ENCODE measurements at places on chromosomes 11 and 22.

DNA sequence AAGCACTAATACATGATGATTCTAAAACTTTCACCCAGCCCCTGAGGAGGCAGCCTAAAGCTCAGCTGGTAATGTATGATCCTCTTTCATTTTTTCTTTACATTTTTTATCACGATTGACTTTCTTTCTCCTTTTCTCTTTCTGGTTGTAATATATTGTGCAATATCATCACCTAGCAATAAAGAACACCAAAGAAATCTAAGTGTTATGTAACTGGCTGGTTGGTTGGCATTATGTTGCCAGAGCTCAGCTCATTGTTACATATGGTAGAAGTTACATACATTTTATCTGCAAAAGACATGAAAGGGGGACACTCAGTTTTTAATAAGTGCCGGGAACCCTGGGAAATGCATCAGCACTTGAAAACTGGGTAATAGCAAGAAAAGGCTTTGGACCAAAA lies 432.1 kb upstream of the DDI1 start:
- DNase-seq: no peak

- no peak for DNase-seq
Measured at GRCh38 chr22:16964366-16964765, 43.7 kb downstream of the GAB4 start.

- DNase-seq: no peak
Measured at GRCh38 chr22:50289942-50290630, 17.4 kb downstream of the PLXNB2 start.

- DNase-seq: no peak
Measured at GRCh38 chr11:47723041-47723440, 7.9 kb upstream of the AGBL2 start.

DNA sequence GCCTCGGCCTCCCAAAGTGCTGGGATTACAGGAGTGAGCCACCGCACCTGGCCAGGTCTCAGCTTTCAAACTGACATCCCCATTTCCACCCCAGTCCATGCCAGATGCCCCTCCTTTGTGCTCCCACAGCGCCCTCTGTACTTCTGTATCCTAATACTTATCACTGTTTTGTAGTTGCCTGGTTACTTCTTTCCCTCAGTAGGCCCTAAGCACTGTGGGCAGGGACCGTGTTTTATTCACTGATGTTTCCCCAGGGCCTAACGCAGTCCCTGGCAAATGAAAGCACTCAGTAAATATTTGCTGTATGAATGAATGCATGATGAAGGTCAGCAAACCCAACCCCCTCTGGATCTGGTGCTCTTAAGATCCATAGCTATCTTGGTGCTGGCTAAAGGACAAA lies 2.2 kb upstream of the TRIM3 start:
- no peak for DNase-seq

DNA sequence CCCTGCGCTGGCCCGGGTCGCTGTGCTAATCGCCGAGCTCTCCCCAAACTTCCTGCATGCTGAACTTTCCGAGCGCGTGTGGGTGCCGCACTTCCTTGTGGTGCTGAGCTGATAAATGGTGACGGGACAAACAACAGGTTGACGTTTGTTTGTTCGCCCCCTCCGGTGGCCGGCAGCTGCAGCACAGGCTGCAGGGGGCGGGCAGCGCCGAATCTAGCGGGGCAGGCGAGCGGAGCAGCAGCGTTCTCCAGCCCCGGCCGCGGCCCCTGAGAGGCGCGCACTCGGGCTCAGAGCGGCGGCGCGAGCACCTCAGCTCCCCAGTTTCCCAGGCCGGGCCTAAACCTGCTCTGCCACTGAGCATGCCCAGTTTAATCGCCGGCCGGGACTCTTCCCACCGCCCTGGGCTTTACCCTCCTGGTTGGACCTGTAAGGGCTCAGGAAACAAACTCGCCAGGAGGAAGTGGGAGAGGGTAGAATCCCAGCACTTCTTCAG lies at the start of gene PDGFD:
PDGFD (minus strand) TSS at position 120 of the 493 bp plus-strand sequence.
- no peak for DNase-seq

GRCh38 chr11:99423428-99423983 lies 402.8 kb downstream of the CNTN5 start:
- DNase-seq: no peak

DNA sequence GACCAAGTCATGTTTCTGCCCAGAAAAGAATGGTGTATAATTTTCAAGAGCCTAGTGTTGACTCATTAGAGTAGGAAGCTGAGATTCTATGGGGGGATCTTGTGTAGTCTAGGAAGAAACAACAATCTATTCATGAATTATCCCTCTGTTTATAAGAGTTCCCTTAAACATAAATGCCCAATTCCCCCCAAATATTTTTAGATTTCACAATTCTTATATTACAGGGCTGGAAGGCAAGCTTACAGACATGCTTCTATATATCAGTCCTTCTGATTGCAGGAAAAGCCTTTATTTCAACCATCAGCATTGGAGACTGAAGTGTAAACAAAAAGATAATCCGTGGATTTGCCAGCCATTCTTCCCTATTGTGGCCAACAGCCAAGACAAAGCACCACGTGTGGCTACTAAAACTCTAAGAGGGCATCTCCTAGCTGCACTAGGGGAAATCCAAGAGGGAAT lies 71.4 kb downstream of the NAT10 start:
- DNase-seq: no peak

DNA sequence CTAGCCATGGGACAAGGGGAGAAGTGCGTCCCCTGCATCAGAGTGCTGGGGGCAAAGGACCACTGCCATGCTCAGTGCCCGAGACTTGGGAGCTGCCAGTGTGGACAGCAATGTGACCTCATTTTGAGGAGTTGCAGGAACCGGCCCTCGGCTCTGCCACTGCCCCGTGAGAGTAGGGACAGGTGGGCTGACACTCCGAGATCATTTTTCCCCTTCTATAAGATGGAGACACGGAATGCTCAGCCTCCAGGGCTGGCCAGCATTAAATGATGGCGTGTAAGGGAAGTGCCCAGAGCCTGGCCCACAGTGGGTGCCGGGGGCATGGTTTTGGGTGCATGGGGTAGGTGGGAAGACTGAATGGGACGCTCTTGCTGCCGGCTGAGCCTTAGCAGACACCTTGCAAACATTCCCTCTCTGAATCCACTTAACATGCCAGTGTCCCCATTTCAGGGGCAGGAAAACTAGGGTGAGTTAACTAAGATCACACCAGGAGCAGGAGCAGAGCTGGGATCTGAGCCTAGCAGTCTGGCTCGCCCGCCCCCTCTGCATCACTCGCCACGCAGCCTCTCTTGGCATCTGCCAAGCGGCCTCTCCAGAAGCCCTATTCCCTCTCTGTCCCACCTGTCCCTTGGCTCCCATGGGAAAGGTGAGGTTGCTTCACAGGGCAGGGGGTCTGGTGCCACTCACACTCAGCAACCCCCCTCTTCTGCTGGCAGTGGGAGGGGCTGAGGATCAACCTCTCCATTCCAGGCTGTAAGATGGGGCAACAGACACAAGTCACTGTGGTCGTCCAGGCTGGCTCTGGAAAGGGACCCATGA lies 13.6 kb downstream of the NPTXR start:
- no peak for DNase-seq

- DNase-seq: no peak
Measured at GRCh38 chr11:38818720-38819119, 2220.7 kb upstream of the RAG2 start.

DNA sequence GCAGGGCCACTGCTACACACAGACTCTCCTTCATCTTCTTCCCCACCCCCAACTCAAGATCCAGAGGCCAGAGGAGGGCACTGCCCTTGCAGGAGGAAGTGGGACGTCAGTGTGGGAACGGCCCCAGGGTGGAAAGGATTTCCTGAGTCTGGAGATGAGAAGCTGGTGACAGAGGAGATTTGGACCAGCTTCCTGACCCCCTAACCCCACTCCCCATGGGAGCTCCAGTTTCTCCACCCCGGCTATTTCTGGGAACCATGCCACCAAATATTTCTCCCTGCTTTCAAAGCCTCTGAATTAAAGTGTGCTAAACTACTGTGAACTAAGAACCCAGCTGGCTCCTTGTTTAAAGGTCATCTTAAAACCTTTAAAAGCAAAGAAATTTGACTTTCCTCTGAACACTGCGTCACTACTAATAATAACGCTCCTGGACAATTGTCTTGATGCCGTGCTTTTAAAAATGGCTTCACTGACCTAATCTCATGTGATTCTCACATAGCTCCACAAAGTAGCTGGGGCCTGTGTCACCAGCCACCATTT lies 46.6 kb downstream of the CWC15 start:
- no peak for DNase-seq

DNA sequence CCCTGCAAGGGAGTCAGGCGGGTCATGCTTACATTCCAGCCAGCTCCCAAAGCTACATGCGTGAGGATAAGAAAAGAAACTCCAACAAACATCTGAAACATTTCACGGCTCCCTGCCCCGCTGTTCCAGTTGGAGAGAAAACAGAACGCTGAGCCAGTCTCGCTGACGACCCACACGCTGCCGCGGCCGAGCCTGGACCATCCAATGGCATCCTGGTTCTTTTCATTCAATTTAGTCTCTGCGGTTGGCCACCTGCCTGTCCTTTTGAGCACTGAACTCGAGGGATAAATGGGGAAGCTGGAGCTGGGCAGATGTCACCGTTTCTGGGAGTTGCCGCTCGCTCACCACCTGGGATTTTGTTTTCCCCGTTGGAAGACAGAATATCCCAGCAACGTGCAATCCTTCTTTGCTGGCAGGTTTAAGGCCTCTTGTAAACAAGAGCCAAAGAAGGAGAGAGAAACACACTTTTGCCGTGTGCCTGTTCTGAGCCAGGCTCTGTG lies 45.3 kb upstream of the SHISAL1 start:
- no peak for DNase-seq

DNA sequence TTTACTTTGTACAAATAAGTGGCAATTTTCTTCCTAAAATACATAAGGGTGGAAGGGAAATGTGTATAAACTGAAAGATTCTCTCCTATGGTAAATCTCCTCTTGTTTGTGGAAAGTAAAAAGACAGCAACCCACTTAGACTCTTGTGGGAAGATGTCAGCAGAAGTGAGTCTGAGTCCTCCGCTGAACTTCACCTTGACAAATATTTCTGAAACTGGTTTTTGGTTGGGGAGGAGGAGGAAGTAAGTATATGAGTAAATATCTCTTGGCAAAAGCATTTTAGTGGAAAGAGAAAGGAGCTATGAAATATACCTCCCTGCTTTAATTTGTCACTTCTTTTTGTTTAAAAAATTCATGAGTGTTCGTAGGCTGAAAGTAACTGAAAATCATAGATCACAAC lies 196.2 kb downstream of the KIRREL3 start:
- no peak for DNase-seq

DNA sequence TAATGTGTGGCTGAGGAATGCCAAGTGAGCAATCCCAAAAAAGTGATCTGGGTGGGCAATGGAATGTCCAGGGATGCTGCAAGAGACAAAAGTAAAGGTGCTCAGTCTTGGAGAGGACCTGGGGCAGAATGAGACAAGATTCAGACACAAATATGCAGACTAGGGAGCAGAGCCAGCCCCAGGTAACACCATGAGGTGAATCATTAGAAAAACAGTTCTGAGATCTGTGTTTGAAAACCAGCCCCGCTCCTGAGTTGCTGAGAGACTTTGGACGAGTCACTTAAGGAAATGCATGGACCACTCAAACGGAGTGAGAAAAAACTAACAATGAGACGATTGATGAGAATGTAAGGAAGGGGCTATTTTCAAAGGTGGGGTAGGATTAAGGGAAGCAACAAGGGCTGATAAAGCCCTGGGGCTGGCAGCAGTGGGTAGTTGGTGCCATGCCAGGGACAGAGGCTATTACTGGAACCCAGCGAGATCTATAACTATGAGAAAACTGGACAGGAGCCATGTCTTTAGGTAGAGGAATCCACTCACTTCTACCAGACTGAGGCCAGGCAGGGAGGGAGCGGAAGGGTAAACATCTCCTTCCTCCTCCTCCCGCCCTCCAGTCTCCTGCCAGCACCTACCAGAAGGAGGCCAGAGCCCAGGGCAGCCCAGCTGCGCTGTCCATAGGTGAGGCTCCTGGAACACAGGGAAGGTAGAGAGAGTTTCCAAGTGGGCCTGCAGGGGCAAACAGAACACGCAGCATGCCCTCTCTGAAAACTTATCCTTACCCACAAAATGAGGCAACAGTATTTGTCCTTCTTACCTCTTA lies 130.4 kb upstream of the TEAD1 start:
- no peak for DNase-seq

DNA sequence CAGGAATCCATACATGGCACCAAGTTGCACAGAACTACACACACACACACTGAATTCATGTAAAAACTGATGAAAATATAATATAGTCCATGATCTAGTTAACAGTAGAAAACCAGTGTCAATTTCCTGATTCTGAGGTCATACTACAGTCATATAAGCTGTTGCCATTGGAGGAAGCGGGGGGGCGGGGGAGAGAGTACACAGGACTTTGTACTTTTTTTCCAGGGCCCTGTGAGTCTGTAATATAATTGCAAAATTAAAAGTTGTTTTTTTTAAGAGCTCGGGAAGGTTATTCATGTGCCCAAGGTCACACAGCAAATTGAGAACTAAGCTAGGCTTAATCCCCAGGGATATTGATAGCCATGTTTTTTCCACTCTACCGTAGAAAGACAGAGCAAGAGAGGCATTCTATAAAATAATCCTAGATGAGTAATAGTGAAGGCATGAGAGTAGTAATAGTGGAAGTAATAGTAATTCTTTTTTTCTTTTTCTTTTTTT lies 312.3 kb downstream of the MN1 start:
- DNase-seq: no peak

- DNase-seq: no peak
Measured at GRCh38 chr11:115518983-115519628, 14.9 kb upstream of the CADM1 start.

DNA sequence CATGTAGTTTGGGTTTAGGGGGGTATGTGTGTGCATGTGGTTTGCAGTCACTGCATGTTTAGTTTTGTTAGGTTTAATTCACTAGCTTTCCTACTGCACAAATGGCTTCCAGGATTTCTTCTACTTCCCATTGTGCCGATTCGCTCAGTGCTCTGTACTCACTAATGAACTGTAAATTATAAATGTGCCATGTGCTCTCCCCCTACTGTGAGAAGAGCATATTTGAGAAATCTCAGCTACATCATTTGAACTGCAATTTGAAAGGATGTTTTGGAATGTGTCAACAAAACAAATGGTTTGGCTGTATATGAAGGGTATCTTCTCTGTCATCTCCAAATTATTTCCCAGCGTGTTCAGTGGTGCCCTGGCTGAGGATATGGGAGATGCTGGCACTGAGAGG lies 28.1 kb downstream of the CYB5R2 start:
- no peak for DNase-seq

DNA sequence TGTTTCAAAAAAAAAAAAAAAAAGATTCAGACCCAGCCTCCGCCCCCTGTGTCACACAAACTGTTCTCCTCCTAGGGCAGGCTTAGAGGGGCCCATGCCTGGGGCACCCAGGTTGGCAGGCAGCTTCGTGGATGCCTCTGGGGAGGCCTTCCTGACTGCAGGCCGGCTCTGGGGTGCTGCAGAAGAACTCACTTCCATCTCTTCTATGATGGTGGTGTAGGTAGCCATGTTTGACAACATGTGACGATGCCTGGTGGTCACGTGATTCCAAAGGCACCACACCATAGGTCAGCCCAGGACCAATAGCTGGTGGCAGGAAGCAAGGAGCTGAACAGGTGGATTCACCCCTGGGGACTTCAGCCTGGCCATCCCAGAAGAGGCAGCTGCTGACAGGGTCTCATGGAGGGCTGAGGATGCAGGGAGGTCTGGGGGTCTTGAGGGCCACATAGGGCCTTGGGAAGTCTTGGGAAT lies 24.1 kb upstream of the CELSR1 start:
- DNase-seq: no peak

- DNase-seq: no peak
Measured at GRCh38 chr11:99522467-99523173, 501.9 kb downstream of the CNTN5 start.

- DNase-seq: no peak
Measured at GRCh38 chr22:23562186-23562585, 17.9 kb downstream of the IGLL1 start.
